ENCODE measurements at places on chromosomes 3 and 15. TPM values are rescaled to one million over a fixed set of nuclear protein-coding genes. Genes with fewer than 3 reads are reported as not detected.
A peak's percentile ranks its signal among the peaks of the same experiment; 100 is the strongest.

The TMEM212 gene
- total RNA-seq, result not detected

The SLC27A2 gene
- 10.3 TPM for total RNA-seq

DNA sequence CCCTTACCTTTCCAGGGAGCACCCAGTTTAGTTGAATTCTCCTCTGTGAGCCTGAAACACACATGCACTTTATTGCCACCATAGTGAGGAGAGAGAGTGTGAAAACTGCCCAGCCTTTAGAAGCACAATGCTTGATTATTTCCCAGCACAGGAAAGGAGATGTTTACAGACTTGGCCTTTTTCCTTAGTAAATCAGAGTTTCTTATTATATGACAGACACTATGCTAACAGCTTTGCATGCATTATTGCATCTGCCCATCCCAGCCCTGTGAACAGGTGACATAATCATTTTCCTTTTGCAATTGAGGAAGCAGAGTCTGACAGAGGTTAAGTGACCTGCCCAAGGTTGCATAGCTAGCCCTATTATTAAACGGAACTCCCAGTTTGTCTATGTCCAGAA lies 36.5 kb downstream of the CAPN3 start:
- no peak for DNase-seq

DNA sequence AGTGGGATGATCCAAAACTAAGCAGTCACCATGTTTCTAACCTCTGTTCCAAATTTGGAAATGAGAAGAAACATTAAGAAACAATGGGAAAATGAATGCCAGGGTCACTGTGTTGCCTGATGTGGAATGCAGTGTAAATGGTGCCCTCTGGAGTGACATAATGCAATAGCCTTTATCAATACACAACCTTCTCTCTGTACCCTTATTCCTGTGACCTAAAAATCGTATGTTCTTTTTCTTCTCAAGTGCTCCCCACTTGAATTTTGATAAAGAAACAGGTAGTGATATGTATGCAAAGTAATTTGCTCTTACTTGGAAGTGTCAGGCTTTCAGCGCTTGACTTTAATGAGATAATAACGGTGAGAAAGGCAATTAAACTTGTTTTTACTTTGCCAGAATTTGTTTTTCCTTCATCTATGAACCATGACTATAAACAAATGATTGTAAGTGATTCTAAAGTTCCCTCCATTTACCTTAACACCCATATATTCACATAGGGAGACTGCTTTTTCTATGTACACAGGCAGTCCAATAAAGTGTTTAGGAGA lies 145.8 kb upstream of the THRB start:
- peak; percentile 75 for DNase-seq

- no peak for DNase-seq
These were observed 4.6 kb downstream of the PARL start for GRCh38 chr3:183880121-183880520.

The ZNF502 gene
- 2.6 TPM for total RNA-seq

DNA sequence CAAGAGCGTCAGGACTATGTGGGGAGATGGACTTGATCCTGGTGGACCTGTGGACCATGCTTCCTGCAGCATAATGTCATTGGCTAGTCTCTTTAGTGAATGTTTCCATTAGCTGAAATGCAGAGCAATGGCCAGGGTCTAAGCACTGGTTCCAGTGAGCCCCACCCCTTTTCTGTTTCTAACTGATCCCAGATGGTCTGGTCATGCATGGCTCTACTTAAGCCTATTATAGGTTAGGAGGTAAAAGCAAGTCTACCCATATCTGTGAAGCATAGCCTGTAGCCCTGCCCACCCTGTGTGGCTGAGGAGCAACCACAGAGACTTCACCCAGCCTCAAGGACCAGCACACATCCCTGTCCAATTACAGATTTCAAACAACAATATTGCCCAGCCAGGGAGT lies 419.2 kb downstream of the ZNF385D start:
- DNase-seq, result no peak

All from lung microvascular endothelial cell (primary cell).